ENCODE measurements at places on chromosomes 13 and 19. TPM values are rescaled to one million over a fixed set of nuclear protein-coding genes. Genes with fewer than 3 reads are reported as not detected.

CD33 gene
- total RNA-seq = not detected

DNA sequence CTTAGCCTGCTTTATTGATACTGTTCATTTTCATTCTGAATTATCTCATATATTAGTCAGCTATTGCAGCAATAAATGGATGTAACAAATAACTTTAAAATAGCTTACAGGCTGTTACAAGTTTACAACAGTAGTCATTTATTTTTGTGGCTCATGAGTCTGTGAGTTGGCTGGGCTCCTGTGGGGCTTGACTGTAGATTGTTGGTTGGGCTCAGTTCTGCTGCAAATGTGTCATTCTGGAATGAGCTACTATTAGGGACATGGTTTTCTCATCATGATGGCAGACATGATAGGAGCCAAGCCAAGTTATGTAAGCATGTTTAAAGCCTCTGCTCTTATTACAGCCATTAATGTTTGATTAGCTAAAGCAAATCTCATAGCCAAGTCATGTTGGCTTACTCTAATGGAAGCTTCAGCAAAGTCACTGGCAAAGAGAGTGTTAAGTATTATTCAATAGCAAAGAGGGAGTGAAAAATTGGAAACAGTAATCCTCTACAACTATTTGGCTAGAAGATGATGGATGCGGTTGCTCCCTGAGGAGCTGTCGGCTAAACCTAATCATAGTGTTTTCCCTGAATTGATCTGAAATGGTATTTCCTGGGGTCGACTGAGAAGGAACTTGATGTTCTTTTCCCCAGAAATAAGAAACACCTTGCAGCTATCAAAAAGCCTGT, 391.3 kb downstream of the TDRD3 start:
- no peak for DNase-seq

RNF17 gene
- total RNA-seq = not detected

ONECUT3 gene
- not detected for total RNA-seq

DNA sequence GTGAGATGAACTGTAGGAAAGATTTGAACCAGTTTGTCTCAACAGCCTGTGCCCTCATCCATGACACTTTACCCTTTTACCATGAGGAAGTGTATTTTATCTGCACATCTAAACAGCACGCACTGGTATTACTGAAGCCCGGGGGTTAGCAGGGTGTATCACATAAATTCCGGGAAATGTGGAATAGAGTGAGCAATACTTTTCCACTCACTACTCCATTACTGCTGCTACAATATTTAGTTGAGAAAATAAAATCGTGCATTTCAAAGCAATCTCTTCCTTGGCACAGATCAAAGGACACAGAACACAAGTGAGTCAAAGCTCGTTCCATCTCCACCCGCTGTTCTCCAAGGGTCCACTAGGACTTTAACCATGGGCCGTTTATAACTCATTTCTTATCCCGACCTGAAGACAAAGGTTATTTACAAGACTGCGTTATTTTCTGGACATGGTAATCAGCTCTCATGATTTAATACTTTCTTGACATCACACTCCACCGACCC, 35.2 kb downstream of the STK24 start:
- DNase-seq = no peak

GRCh38 chr13:72920097-72920496, 138.2 kb downstream of the PIBF1 start:
- DNase-seq = no peak

- no peak for DNase-seq
These were observed 24.3 kb downstream of the LEUTX start for GRCh38 chr19:39802958-39803357.

CD209 gene
- total RNA-seq = not detected

ANGPTL8 gene
- total RNA-seq = not detected

OR10H2 gene
- not detected for total RNA-seq

NXNL1 gene
- not detected for total RNA-seq

SYNE4 gene
- total RNA-seq = not detected

ICAM1 gene
- total RNA-seq = not detected

- peak; percentile 88 for DNase-seq
These were observed 2.7 kb upstream of the CAPNS1 start for GRCh38 chr19:36136964-36137686.

DNA sequence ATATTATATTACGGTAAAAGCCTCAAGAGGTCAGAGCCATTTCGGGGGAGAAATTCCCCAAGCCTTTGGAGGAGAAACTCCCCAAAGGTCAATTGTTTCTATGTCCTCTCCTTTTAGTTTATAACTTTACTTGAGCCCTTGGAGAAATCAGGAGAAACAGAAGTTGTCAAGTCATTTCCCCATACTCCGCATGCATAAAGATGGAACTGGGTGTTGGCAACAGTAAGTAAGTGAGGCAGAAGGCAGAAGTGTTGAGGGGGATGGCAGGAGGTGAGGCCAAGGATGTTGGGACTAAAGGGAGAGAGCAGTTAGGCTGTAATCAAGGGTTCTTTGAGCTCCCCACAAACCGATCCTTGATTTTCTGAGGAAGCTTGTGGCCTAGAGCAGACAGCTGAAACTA, 307.9 kb downstream of the ENOX1 start:
- DNase-seq = no peak

GRCh38 chr13:50345804-50346203, 330.6 kb downstream of the KCNRG start:
- no peak for DNase-seq

GRCh38 chr13:38685431-38685830, 1.4 kb upstream of the FREM2 start:
- no peak for DNase-seq

DNA sequence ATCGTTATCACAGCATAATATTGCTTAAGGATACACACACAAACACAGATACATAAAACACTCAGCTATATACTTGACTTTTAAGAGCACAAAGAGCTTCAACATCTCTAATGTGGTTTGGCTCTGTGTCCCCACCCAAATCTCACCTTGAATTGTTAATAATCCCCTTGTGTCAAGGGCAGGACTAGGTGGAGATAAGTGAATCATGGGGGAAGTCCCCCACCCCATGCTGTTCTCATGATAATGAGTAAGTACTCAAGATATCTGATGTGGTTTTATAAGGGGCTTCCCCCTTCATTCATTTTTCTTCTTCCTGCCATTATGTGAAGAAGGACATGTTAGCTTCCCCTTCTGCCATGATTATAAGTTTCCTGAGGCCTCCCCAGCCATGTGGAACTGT, 481.4 kb downstream of the PCDH9 start:
- peak; percentile 26 for DNase-seq

GRCh38 chr13:28056426-28056825, 44.0 kb downstream of the FLT3 start:
- no peak for DNase-seq

DNA sequence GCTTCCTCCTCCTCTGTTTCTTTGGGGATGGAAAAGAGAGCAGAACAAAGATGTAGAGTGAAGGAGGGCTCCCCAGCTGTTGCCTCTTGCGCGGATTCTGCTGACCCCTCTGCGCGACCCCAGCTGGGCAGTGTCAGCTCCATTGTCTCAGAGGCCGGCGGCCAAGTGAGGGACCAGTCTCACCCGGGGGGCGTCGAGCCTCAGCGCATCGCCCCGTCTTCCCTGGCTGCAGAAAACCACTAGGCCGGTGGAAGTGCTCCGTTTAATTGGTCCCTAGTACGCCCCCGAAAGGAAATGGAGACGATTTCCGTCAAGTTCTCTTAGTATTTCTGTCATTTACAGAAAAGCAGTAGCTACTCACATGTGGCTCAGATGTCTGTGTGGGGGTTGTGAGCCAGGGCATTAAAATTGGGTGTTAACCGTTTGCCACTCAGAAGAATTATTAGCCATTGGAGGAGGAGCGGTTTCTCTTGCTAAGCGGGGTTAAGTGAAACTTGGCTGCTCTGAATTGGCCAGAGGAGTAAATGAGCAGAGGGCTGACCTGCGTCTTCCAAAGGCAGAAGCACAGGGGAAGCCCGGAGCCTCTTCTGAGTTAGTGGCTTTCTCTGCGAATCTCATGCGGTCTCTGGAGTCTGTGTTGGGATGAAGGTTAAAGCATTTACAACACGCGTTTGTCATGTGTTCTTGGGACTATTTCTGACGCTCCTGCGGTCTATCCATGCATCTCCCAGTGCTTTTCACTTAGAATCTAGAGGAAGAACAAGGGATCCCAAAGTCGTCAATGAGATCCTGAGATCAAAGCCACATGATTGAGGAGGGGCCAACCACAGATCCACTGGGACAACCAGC, 132.8 kb upstream of the MYO16 start:
- no peak for DNase-seq

DNA sequence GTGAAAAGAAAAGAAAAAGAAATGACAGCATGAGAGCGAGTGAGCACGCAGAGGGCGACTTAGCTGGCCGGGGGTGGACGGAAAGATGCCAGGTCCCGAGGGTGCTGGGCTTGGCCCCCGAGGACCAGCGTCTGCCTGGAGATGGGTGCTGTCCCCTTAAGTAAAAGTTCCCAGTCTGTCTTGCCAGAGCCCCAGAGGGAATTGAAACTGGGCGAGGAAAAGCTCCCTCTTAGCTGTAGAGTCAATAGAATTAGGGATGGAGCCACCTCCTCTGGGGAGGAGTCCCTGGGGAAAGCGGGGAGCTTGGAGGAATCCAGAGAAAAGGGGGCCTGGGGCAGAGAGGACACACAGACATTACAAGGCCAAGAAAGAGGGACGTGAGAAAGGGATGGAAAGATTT, 13.3 kb downstream of the BCAM start:
- no peak for DNase-seq

DNA sequence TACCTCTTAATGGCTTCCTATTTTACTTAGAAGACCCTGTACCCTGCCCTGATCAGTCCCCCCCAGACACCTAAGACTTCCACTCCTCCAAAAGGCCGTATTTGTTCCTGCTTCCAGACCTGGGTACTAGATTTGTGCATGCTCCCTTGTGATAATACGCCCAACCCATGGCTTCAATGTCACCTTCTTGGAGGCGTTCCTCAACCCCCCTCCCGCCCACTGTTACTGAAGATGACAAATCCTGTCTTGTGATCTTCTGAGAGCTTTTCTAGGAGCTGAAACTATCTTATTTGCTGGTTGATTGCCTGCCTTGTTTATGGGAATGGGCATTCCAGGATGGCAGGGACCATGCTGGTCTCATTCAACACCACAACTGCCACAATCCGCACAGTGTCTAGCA, 9.4 kb downstream of the SLC25A23 start:
- DNase-seq = no peak

DNA sequence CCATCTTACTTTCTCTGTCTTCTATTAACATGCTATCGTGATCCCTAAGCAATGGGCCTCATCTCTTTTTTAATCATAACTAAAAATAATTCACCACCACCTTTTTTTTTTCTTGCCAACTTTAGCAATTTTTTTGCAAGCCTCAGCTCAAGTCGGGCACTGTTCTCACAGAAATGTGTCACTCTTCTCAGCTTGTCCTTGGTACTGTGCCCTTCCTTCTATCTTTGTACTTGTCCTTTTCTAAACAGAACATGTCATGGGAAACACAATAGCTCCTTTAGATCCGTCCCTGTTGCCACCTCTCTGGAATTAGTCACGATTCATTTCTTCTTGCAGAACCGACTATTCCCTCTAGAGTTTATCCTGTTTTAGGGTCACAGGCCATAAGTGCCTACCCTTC, 10.3 kb downstream of the SERP2 start:
- DNase-seq = no peak

DNA sequence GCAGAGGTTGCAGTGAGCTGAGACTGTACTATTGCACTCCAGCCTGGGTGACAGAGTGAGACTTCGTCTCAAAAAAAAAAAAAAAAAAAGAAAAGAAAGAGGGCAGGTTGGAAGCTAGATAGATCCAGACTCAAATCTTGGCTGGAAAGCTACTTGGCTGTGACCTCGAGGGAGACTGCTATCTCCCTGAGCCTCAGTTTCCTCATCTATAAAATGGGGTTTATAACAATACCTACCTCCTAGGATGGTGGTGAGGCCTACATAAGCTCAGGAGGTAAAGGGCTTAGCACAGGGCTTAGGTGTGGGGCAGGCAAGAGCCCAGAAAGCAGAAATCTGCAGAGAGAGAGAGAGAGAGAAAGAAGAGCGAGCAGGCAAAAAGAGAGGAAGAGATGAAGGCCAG, 24.2 kb upstream of the DACT3 start:
- DNase-seq = no peak

DNA sequence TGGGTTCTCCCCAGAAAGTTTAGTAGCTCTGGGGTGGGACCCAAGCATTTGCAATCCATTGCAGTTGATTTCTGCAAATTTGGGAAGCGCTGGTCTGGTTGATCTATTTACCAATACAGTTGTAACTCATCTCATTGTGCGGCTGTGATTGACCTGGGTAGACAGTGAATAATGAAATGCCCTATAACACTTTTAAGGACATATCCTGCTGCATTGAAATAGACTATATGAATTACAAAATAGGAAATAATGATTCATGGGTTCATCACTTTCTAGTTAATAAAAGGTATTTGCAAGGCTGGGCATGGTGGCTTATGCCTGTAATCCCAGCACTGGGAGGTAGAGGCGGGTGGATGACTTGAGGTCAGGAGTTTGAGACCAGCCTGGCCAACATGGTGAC, 59.0 kb upstream of the FARP1 start:
- DNase-seq = no peak

- no peak for DNase-seq
These were observed 213.3 kb downstream of the POSTN start for GRCh38 chr13:37385248-37385647.

- DNase-seq = no peak
These were observed 47.1 kb downstream of the ZNF568 start for GRCh38 chr19:36963280-36963679.

DNA sequence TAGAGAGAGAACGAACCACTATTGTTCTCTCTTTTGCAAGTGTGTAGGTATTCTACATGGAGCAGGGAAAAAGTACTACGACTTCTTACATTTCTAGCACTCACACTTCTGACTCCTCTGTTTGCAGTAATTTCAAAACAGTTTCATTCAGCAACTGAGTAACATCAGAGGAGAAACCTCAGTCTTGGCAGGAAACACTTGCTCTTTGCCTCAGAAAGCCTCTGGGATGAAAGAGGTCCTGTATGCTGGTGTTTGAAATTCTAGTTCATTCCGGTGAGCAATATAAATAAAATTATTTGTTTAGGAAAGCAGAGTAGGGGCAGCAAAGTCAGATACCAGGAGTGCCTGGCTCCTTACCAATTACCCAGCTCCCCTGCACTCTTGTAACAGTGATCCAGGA, 595.5 kb downstream of the TBC1D4 start:
- DNase-seq = no peak

- DNase-seq = peak; percentile 3
These were observed 1037.0 kb upstream of the SPRY2 start for GRCh38 chr13:81377921-81378320.

ZNF813 gene
- total RNA-seq = not detected

DNA sequence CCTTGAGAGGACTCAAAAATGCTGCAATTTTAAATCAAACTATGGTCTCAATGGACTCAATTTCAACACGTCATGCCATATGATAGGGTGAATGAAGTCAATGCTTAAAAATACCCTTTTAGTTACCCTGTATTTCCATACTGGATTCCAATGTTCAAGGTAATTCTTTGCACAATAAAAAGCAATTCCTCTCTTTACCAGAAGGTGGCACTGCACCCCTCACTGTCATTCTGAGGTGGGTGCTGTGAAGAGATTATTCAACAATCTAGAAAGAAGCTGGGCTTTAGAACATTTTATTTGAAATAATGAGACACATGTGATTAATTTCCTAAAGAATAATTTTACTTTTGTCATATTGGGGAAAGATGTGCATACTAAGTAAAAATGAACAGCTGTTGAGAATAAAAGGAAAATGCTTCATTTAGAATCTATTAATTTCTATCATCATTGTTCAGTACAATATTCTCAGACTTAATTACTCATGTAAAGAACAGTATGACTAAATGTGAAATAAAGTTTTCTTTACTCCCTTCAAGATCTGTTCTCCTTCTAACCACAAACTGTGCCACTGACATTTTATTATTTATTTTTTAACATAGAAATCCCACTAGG, 789.1 kb downstream of the GPC5 start:
- DNase-seq = peak; percentile 12

Measured in Caki2 (cell line).